Activated CD4-positive, alpha-beta T cell treated with anti-CD3 and anti-CD28 coated beads for 48 hours (primary cell): ENCODE measurements at places on chromosomes 11 and 22.

DNA sequence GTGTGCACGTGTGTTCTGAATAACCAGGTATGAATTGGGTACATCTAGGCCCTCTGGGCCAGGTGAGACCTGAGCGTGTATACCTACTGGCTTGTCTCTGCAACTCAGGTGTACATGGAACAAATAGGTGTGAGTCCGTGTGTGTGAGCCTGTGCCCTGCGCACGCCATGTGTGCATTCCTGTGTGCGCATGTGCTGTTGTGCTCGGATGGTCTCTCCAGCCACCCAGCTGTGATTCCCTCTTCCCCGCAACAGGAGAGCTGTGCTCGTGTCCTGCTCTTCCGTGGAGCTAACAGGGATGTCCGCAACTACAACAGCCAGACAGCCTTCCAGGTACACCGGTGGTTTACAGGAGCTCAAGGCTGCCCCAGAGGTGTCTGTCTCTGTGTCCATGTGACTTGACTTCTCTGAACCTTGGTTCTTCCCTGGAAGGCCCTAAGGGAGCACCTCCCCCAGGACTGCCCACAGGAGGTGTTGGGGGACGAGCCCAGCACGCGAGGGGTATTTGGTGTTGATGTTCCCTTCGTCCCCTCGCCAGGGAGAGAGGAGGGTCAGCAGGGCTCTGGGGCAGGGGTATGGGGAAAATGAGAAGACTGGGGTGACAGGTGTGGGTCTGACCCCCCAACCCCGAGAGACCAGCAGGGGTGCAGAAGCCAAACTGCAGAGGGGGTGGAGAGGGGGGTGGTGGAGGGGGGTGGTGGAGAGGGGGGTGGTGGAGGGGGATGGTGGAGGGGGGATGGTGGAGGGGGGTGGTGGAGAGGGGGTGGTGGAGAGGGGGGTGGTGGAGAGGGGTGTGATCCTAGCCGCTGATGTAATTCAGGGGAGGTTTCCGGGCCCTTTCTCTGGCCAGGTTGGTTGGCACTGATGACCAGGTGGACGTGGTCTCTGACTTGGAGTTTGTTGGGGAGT, 10.7 kb downstream of the SHANK3 start:
- no peak for DNase-seq

DNA sequence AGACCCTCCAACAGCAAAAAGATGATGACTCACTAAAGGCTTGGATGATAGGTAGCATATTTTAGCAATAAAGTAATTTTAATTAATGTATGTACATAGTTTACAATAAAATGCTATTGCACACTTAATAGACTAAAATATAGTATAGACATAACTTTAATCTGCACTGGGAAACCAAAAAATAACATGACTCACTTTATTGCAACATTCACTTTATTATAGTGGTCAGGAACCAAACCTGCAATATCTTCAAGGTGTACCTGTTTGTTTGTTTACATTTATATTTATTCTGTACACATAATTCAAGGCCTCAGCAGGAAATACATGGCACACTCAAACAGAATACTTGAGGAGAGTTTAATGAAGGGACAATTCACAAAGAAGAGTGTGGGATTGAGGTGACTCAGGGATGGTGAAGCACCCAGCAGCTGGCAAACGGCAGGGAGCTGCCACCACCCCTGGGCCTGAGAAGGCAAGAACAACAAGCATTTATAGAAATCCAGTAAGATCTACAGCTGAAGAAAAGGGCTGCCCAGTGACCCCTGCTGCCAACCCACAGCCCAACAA, 51.5 kb upstream of the POU2AF2 start:
- no peak for DNase-seq

DNA sequence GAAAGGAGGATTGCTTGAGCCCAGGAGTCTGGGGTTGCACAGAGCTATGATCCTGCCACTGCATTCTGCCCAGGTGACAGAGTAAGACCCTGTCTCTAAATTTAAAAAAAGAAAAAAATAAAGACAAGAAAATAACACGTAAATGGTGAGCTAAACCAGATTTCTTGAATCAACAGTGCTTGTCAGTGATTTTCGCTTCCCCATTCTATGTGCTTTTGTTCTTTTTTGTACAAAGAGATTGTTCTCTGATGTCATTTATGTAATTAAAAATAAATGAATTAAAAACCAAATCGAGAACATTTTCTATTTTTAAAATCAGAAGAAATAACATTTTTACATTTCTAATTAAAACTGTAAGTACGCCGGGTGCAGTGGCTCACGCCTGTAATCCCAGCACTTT, 19.8 kb upstream of the SLC29A2 start:
- DNase-seq: no peak

GRCh38 chr11:75140269-75141138, 10.4 kb upstream of the SLCO2B1 start:
- peak; percentile 84 for DNase-seq

DNA sequence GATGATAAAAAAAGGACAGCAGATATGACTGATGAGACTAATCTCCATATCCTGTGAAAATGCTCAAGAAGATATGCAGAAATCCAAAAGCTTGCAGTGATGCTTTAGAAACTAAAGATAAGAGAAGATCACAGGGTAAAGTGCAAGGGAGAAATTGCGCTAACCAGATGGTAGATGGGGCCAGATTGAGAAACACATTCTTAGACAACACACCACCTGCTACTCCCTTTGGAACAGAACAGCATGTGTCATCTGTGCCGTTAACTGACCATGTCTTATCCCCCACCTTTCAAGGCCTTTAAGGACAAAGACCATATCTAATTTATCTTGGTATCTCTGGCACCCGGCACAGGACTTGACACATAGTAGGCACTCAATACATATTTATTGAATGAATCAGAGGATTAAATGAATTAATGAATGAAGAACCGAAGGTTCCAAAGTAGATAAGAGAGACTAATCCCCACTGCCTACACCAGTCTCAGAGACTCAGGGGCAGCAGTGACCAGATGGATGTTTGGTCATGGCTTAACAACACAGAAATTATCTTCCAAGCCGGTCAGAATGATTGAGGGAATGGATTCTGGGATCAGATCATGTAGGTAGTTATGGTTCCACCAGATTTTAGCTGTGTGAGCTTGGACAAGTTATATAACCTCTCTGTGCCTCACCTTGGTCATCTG, 12.3 kb upstream of the P2RY2 start:
- no peak for DNase-seq

DNA sequence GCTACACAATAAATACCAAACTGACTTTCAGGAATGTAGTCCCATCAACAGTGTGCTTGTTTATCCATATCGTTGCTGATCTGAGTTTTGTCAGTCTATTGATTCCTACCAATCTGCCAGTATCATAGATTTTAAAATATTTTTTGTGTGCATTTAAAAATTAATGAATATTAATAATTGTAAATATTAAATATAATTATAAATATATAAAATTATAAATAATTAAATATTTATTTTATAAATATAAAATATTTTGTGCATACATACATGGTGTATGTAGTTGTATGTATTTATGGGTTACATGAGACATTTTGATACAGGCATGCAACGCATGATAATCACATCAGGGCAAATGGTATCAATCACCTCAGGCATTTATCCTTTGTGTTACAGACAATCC, 53.6 kb downstream of the CUL5 start:
- DNase-seq: no peak

DNA sequence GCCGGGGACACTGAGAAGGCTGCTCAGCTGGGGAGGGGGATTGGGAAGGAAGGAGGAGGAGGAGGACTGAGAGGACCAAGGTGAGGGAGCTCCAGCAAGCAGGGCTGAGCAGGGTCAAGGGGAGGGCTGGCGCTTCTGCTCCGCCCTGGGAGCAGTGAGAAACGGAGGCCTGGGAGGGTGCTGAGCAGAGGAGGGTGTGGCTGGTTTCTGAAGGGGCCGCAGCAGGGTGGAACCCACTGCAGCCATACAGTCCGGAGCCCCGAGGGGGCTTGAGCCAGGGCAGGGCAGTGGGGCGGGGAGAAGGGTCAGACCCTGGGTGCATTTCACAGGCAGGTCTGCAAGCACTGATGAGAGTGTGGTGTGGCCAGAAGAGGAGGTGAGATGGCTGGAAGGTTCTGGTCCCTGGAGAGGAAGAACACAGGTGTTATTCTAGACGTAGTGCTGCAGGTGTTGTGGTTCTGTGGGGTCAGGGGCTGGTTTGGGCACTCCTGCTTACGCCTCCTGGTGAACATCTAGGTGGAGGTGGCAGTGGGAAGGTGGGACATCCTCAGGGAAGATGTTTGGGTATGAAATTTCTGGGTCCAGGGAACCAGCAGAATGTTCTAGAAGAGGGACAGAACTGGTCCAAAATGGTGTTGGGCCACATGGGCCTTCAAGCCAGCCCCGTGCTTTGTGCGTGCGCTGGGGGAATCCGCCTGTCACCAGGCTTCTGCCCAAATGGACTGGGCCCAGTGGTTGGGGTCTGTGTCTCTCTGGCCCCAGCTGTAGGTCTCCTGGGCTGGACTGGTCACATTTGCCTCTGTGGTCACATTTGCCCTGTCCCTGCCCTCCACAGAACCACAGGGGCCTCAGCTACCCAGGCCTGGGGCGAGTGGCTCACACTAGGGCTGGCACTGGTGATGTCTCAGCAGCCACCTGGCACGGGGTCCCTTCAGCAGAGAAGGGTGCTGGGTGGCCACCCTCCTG, 714.7 kb downstream of the BRD1 start:
- no peak for DNase-seq

DNA sequence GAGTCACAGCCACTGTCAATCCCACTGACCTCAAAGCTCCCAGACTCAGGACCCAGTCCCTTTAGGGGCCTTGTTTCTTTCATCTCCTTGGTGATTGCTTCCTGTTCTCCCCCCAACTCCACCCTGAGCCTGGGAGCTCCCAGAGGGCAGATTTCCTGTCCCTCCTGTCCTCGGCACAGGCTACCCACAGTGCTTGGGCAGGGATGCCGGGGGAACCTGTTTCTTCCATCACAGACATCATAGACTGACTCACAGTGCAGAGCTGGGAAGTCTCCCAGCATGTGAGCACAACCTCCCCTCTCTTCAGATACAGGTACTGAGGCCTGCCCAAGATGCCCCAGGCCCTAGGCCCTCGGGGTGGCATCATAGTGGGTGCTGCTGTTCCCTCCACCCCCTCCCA, 16.6 kb downstream of the TRIM29 start:
- no peak for DNase-seq

- DNase-seq: no peak
Observed at GRCh38 chr22:28108851-28109250, 189.8 kb upstream of the PITPNB start.

DNA sequence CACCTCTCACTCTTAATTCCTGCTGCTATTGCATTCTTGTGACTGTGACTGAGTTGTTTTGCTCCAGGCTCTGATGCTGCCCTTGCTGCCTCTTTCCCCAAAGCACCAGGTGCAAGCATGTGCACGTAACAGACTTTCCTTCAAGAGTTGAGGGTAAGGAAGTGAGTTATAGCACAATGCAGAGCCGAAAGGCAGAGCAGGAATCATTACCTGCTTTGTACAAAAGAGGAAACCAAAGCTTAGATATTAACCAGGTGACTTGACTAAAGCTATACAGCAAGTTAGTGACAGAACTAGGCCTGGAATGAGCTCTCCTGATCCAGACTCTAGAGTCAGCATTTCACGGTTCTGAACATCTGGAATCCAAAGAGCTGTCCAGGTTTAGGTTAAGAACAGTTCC, 33.6 kb downstream of the NEU3 start:
- no peak for DNase-seq

DNA sequence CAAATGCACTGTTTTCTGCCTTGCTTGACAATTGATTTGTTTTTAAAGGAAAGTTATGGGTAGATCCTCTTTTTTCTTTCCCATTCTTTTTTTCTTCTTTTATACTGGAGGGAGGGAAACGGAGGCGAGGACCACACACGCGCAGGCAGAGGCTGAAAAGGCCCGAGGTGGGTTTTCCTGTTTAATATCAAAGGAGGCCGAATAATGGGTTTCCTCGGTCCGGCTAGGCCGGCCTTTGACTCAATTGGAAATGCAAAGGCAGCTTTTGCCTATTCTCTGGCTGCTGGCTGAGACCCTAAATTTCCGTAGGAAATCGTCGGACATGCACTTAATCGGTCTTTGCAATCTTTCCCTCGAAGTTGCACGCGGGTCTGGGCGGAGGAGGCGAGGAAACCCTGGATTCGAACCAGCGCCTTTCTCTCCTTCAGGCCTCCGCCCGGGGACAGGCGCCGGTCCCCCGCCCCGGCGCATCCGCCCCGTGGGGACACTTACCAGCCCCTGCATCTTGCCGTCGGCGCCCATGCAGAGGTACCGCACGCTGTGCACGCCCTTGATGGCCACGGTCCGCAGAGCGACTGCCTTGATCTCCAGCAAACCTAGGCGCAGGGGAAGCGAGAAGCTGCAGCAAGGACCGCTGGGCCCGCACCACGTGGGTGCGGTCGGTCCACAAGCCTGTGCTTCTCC, 911 bp downstream of the FGF19 start:
- DNase-seq: peak; percentile 9

DNA sequence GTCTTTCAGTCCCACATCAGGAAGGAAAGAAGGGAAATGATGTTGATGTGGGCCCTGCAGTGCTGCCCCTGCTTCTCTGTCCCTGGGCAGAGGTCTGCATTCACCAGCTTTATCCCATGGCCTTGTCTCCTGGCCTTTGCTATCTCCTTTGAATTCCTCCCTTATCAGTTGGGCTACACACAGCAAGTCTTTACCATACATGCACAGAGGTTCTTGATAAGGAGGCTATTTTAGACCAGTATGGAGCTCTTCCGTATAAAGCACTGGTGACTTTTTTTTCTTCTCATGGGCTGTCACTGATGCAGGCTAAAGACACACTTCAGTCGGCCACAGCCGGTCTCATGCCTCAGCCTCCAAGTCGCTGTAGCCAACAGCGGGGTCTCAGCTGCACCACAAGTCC, 20.2 kb downstream of the MYO18B start:
- DNase-seq: no peak

- no peak for DNase-seq
Observed at GRCh38 chr22:47849576-47849975, 1087.1 kb downstream of the TBC1D22A start.

DNA sequence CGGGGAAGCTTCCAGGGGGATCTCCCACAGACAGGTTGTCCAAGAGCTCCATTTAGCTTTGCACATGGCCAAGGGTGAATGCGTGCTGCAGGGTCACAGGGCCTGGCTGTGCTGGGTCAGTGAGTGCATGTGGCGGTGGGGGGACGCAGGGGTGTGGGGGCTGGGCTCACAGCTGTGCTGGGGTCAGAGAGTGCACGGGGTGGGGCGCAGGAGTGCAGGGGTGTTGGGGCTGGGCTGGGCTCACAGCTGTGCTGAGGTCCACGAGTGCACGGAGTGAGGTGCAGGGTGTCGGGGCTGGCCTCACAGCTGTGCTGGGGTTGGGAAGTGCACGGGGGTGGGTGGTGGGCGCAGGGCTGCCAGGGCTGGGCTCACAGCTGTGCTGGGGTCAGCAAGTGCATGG, 557.7 kb downstream of the BRD1 start:
- no peak for DNase-seq

DNA sequence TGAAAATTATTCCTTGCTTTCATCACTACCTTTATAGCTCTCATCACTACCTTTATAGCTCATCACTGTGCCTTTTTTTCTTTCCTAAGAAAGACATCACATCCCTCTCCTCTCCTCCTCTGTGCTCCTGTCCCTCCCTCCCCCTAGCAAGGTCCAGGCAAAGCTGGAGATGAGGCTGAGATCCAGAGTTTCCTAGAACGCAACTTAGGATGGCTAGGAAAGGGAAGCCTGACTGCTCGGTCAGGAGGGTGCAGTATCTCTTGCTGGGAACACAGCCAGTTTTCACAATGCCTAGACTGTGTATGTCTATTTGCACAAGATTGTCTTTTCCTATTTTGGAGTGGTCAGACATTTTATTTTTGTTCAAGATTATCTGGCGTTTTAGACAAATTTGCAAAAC, 24.7 kb downstream of the TUB start:
- DNase-seq: no peak

GRCh38 chr22:22578702-22579424, 19.8 kb upstream of the PRAME start:
- DNase-seq: no peak
